ENCODE measurements at places on chromosomes 3 and 15.

- no peak for DNase-seq
Measured at GRCh38 chr3:149647285-149647684, 10.5 kb downstream of the WWTR1 start.

GRCh38 chr3:46114323-46114988 lies 87.2 kb upstream of the XCR1 start:
- DNase-seq: no peak

DNA sequence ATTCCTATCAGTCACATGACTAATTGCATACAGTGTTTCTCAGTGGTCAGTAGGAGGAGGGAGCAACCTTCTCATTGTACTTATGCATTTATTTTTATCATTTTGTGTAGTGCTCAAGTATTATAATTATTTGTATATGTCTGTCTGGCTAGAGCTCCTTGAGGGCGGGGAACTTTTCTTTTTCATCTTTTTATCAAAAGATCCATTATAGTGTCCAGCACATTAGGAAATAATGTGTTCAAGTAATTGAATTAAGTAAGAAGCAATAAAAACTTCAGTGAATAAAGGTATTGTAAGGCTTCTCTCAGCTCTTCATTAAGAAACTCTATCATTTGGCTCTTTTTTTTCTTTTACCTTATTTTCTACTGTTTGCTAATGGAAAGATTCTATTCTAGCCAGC lies 18.8 kb downstream of the FGF7 start:
- no peak for DNase-seq

DNA sequence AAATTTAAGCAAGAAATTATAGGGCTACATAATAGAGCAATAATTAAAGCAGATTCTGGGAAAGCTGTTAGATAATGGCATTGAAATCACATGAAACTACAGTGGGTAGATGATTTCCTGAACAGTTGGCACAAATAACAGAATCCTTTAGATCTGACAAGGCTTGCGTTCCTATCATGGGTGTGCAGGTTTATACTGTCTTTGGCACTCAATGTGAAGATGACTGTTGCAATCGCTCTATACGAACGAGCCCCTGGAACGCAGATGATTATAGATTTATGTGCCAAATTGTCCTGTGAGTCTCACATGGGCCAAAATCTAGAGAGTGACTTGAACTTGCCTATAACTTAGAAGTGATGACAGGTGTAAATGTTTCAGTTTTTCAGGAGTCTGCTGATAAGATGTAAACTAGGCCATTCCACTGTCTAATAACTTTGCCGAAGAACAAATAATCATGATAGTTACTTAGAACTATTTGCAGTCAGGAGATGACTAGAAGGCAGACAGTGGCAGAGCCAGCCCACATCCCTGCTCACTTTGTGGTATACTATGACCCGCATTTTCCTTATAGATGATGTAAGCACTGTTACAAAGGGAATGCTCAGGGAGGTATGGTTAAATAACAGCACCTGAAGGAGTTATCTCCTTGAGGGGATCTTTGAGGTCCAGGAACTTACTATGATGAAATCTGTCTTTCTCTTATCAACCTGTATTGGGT lies 30.5 kb upstream of the TRPC1 start:
- DNase-seq: no peak

Measured in stimulated activated CD4-positive, alpha-beta T cell treated with anti-CD3 and anti-CD28 coated beads, Interleukin-2, amount 100 ng/mL, for 4 hours (primary cell).